Jurkat, Clone E6-1 (cell line): ENCODE measurements at places on chromosomes 7 and 10.

DNA sequence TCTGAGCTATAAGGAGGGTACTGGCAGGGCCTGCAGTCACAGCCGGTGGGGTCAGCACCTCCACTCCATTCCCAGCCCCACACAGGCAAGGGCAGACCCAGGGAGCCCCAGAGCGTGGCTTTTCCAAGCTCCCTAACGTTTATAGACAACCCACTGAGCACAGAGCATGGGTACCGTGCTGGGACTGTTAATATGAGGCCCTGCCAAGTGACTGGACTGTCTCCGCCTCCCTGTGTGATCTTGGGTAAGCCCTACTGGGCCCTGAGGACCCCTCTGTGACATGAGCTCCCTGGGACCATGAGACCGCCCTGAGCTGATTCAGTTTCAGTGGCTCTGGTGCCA lies 12.4 kb downstream of the TTYH3 start:
- DNase-seq = no peak

DNA sequence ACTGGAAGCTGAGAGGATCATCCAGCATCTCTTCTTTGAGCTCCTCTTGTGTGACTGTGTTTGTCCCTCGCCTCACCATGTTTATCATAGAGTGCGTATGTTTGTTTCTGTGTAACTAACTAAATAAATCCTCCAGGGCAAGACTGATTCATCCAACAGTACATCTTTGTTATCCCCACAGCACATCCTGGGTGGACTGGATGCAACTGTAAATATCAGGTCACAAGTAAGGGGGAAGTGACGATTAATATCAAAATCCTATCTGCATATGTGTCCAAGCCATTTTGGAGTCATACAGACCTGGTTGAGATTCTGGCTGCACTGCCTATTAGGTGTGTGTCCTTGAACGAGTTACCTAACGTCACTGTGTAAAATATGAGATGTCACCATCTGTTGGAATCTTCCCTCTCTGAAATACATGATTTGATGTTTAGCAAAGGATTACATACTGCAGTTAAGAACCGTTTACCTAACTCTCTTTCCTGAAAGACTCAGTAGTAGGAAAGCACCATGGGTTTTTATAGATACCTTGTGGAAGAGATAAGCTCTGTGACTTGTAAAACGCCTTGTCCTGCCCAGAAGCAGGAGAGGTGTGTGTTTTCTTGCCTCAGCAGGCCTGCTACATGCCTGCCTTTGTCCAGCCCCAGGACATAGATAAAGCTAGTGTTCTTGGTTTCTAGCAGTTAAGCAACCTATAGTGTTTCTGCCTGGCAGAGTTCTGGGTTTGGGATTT lies 25.8 kb downstream of the WBP1L start:
- no peak for DNase-seq

DNA sequence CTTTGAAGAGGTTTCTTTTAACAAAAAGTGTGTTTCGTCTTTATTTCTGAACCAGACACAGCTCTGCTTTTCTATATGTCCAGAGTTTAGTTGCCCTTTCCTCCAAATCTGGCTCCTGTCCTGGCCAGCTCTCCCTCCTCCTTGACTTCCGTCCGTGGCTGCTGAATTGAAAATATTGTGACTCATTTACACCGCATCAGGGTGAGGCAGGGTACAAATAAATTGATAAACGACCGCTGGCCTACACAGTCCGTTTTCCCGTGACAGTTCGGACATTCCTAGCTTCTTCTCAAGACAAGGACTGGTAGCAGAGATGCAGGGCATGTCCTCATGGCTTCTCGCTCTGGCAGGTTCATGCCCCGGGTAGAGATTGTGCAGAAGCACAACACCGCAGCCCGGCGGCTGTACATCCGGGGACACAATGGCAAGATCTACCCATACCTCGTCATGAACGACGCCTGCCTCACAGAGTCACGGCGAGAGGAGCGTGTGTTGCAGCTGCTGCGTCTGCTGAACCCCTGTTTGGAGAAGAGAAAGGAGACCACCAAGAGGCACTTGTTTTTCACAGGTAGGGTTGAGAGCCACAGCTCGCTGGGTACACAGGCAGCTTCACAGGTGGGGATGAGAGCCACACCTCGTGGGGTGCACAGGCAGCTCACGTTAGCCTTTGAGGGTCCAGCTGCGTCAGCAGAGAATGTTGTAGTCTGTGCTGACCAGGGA lies 126.6 kb downstream of the TRRAP start:
- no peak for DNase-seq

- peak; percentile 93 for DNase-seq
Observed at GRCh38 chr7:2138146-2138765, 94.5 kb downstream of the MAD1L1 start.

DNA sequence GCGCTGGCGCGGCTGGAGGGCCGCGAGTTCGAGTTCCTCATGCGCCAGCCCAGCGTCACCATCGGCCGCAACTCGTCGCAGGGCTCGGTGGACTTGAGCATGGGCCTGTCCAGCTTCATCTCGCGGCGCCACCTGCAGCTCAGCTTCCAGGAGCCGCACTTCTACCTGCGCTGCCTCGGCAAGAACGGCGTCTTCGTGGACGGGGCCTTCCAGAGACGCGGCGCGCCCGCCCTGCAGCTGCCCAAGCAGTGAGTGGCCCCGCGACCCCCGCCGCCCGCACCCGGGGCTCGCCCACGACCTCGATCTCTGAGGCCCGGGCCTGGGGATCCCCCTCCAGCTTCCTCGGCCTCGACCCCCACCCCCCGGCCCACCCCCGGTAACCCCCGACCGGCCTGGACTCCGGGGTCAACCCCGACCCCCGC lies 537 bp downstream of the FOXK1 start:
- DNase-seq = no peak

DNA sequence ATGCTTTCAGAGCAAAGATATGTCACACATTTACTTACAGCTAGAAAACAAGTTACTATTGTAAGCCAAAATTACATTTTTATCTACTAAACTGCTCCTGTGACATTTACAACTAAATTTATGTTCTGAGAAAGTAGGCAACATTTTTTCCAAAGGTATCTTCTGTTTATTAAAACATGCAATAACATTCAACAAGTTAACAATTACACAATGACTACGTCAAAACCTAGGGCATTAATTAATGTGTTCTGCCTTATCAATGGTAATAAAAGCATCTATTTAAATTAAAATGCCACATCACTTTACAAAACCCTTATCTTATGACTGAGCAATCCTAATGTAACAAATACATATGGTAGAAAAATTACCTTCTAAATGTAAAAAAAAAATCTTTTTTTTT lies 14.9 kb downstream of the ASZ1 start:
- no peak for DNase-seq

DNA sequence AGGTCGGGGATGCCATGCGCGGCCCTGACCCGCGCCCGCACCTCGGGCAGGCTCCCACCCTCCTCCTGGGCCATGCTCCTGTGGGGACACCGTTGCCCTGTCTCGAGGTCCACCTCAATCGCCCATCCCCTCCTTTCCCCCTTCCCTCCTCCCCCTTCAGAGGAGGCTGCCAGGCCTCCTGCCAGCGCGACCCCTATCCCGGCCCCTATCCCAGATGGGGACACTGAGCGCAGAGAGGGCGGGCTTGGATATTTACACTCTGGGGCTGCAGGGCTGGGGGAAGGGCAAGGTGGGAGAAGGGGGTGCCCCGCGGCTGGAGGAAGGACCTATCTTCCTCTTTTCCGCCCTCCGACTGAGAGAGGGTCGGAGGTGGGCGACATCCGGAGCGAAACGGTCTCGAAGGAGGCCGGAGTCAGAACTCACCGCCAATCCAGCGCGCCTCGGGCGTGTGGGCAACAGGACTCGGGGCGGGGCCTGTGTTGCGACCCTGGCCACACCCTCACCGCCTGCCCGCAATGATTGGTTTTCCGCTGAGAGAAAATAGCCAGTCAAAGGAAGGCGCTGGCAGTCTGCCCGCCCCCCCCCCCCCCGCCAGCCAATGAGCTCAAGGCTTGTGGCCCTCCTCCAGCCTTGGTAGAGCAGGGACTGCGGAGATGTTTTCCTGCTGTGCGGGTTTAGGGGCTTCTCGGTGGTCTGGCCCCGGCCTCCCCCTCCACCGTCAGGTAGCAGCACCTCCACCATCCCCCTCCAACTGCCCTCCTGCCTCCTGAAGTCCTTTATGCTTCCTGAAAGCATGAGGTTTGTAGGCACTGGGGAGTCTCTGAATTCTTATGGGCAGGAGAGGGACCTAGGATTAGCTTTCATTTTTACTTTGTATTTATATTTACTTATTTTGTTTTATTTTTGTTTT lies at the start of gene METTL27:
TSS of gene METTL27 (minus strand) at position 450 of the 910 bp plus-strand sequence. CDS start at position 74, 376 bp downstream.
- DNase-seq = peak; percentile 84

DNA sequence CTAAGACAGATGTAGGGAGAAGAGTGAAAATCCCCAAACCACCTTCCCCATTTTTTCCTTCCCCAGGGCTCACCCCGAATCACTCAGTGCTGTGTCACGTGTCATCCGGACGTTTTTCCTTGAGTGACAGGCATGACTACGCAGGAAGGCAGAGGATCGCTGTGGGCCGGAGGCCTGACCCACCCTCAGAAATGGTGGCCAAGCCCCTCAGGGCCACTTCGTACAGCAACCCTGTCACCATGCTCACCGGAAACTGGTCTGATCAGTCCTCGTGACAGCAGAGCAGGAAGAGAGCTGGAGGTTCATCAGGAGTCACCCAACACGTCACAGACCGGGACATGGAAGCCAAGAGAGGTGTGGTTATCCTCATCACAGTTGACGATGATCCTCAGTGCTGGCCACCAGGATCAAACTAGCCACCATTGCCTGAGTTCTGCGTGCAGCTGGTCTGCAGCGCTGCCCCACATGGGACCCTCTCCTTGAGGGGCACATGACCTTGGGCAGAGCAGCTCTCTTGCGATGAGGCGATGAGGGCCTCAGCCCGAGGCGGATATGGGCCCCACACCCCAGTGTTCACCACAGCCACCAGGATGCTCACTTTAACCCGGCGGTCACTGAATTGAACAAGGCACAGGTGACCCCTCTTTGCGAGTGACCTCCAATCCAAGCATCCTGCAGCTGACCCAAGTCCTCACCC lies 99.3 kb upstream of the INSIG1 start:
- no peak for DNase-seq

- DNase-seq = no peak
Observed at GRCh38 chr10:126420567-126421300, 32.5 kb upstream of the ADAM12 start.

DNA sequence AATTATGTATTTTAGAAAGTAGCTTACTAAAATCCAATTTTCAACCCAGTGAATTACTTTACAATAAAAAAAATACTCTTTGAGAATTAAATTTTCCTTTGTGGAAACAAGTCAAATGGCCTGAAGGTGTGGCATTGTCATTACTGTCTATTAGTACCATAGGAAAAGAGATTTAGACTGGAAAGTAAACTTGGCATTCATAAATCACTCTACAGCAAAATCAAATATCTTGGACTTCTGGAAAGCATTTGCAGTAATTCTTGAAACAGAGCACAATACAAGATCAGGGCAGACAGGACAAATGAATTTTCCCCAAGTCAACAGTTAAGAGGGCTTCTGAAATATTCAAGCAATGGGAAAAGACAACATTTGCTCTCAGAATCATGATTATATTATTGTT lies 28.0 kb upstream of the SEMA3C start:
- no peak for DNase-seq

DNA sequence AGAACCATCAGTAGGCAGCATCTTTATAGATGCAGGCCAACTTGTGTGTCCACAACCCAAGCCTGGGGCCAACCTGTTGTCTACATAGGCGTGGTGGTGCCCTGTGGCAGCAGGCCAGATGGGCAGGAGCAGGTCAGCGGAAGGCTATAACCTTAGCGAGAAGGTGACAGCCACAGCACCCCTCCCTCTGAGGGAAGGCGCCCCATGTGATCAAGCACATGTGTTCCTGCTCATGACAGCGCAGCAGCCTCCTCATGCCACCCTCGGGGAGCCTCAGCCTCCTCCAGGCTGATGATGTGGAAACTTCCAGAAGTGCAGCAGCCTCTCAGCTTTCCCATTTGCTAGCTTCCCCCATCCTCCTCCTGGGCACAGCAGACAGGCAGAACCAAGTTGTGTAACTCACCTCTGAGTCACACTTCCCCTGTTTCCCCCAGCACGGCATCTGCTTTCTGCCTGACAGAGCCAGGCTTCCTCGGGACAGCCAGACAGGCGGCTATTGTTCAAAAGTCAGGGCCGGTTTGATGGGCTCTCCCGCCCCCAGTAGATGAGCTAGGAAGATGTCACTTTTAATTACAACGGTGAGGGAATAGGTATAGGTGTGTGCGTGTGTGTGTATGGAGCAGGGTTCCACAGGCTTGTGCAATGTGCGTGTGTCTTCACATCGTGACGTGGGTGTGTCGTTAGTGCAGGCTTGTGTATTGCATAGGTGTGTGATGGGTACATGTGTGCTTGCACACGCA lies 312.0 kb upstream of the ZMIZ1 start:
- no peak for DNase-seq

GRCh38 chr7:11127114-11127785 lies 153.6 kb downstream of the PHF14 start:
- DNase-seq = no peak

- no peak for DNase-seq
Observed at GRCh38 chr7:29071203-29071874, 75.0 kb downstream of the CPVL start.

DNA sequence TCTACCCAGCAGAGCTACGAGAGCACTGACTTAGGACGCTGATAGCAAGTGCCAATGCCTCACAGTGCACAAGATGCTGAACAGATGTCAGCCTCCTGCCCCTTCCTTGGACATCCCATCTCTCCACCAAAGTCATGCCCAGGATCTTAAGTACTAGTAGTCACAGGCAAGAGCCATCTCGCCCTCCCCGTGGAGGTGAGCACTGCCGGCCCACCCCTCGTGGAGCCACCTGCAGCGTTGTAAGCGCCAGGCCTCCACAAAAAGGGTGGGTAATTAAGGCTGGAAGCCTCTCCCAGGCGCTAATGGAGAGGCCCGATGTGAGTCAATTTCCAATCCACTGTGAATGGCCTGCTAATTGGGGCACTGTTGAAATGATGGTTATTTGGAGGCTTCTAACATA lies 156.2 kb downstream of the GRID1 start:
- DNase-seq = no peak

DNA sequence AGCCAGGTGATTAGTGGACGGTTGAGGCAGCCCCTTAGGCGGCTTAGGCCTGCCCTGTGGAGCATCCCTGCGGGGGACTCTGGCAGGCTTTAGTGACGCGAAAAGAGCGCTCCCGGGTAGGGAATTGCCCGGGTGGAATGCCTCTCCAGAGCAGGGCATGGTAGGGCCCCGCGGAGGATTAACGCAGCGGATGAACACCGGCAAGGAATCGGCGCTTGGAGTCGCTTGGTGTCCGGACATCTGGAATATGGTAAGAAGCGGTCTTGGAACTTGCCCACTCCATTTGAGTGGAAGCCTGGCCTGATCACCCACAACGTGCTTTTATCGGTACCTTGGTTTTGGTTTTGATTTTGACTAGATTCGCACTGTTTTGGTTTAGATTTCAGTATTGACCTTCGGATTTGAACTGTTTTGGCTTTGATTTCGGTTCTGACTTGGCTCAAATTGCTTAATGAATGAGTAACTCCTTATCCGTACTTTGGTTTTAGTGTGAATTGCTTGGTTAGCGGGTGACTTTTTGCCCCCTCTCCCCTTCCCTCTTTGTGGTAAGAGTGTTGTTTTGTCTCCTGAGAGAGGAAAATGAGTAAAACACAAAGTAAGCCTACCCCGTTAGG lies 24.2 kb upstream of the CHST3 start:
- no peak for DNase-seq
